Bronchial smooth muscle cell (primary cell): ENCODE measurements at places on chromosomes 6 and 20. TPM values are rescaled to one million over a fixed set of nuclear protein-coding genes. Genes with fewer than 3 reads are reported as not detected.

Gene TNF
- total RNA-seq, result not detected in 2 replicates

Gene MUCL3
- total RNA-seq, result not detected in 2 replicates

Gene EFCAB8
- total RNA-seq, result under 0.01 TPM in 1 of 2 replicates, not detected in the other

Gene SLX4IP
- total RNA-seq, result 3.5 and 3.9 TPM in 2 replicates

Gene CPXM1
- total RNA-seq, result 0.47 and 1.0 TPM in 2 replicates

Gene TCEA2
- 44.7 and 44.8 TPM in 2 replicates for total RNA-seq

Gene LRRC73
- 0.47 and 0.60 TPM in 2 replicates for total RNA-seq

Gene MLN
- not detected in 2 replicates for total RNA-seq

Gene WFDC12
- total RNA-seq, result not detected in 2 replicates

Gene TGM3
- total RNA-seq, result 0.09 TPM in 1 of 2 replicates, not detected in the other

Gene BCAS4
- total RNA-seq, result 11.0 and 15.5 TPM in 2 replicates

Gene TRIM10
- under 0.01 TPM in 1 of 2 replicates, not detected in the other for total RNA-seq

Gene WDR46
- 71.7 and 97.4 TPM in 2 replicates for total RNA-seq

Gene CYP24A1
- total RNA-seq, result under 0.01 and 0.09 TPM in 2 replicates
